ENCODE measurements at places on chromosomes 13 and 19. TPM values are rescaled to one million over a fixed set of nuclear protein-coding genes. Genes with fewer than 3 reads are reported as not detected.

The KISS1R gene
- total RNA-seq = not detected

The RELB gene
- 6.3 TPM for total RNA-seq

The LILRA1 gene
- not detected for total RNA-seq

GRCh38 chr13:113656003-113656588 is 1.9 kb downstream of the ATP4B start:
- peaks cover 6% of the 10 kb centered on the region for H3K36me3 ChIP-seq
- H3K27me3 ChIP-seq = no peaks in the 10 kb centered on the region
- H3K27ac ChIP-seq = no peak overlapping the region
- DNase-seq = no peak

- H3K4me1 ChIP-seq = peaks cover 30% of the 10 kb centered on the region
- no peaks in the 10 kb centered on the region for H3K27me3 ChIP-seq
- no peak overlapping the region for H3K4me3 ChIP-seq
- H3K27ac ChIP-seq = peak overlapping the region; percentile 54
- H3K36me3 ChIP-seq = peaks cover 18% of the 10 kb centered on the region
Observed at GRCh38 chr19:4415352-4415751, 12.9 kb downstream of the CHAF1A start.

All from HFFc6 (cell line).